ENCODE measurements at places on chromosomes 13 and 19.
A peak's percentile ranks its signal among the peaks of the same experiment; 100 is the strongest.

DNA sequence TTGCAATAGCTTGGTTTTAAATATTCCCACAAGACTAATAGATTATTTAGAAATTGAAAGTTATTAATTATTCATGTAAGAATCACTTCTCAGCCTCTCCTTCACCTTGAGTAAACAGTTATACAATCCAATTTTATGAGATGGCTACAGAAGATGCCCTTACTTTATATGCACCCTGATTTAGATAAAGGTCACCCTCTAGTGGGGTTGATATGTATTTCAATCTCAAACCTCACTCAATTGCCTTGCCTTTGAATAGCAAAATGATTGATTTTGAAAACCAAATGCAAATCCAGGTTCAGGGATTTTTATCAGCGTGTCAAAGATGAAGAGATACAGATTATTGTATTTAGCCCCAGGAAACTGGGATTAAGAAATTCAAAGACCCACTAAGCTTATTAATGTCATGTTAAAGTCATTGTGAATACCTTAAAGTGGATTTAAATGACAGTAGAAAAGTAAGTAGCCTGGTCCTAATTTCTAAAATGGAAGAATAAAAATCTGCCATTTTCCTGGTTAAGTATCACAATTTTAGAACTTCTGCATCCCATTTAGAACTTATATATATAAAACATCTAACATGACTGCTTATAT is 305.1 kb downstream of the ITGBL1 start:
- no peak for DNase-seq

DNA sequence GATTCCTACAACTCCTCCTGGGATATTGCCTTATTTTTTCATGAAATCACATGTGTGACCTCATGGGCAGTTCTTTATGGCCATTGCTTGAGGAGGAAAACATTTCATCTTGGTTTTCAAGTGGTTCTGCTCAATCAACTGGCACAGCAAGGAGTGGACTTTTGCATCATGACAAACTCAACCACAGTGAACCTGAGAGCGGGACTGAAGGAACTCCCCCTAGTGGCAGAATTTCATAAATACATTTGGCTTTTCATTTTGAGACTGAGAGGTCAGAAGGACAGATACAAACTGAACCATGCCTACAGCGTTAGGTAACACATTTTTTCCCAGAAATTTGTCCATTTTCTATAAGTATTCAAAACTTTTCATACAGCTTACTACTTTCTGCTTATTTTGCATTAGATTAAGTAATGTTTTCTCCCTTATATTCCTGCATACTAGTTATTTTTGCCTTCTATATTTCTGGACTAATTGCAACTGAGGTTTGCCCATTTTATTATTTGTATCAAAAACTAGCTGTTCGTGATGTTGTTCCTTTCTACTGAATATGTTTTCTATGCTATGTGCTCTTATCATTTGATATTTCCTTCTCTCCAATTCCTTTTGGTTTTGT is 13.4 kb upstream of the SIGLEC12 start:
- no peak for DNase-seq

DNA sequence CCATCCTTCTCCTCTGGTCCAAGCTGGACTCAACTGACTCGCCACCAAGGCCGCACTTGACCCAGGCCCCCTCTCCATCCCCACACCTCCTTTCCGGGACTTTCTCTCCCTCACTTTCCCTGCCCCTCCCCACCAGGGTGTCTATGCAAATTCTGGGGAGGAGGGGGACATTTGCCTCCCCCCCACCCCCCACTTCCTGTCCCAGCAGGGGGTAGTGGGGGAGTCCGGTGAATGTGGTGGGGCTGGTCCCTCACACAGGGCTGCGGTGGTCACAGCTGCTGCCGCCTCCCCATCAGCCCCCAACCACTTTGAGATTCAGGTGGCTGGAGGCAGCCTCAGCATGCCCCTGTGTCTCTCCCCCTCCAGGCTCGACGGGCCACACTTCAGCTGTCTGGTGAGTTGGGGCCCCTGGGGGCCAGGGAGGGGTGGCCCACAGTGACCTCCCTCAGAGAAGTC is 870 bp downstream of the SPIB start:
- DNase-seq = no peak

DNA sequence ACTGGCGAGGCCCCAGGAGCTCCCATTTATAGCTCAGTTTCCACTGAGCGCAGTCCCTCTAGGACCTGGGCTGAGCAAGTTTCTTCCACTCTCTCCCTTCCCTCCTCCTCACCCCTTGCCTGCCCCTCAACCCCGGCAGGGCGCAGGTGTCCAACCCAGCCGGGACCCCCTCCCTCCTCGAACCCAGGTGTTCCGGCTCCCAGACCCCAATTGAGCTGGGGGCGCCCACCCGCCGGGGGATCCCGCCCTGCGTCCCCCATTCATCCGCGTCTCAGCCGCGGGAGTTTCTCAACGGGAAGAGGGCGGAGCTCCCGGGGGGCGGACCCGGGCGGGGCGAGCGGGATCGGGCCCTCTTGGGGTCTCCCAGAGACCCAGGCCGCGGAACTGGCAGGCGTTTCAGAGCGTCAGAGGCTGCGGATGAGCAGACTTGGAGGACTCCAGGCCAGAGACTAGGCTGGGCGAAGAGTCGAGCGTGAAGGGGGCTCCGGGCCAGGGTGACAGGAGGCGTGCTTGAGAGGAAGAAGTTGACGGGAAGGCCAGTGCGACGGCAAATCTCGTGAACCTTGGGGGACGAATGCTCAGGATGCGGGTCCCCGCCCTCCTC is at the start of gene KIRREL2:
KIRREL2 (plus strand) TSS at position 366 of the 604 bp plus-strand sequence; CDS start at position 575, 209 bp downstream.
- no peak for DNase-seq

DNA sequence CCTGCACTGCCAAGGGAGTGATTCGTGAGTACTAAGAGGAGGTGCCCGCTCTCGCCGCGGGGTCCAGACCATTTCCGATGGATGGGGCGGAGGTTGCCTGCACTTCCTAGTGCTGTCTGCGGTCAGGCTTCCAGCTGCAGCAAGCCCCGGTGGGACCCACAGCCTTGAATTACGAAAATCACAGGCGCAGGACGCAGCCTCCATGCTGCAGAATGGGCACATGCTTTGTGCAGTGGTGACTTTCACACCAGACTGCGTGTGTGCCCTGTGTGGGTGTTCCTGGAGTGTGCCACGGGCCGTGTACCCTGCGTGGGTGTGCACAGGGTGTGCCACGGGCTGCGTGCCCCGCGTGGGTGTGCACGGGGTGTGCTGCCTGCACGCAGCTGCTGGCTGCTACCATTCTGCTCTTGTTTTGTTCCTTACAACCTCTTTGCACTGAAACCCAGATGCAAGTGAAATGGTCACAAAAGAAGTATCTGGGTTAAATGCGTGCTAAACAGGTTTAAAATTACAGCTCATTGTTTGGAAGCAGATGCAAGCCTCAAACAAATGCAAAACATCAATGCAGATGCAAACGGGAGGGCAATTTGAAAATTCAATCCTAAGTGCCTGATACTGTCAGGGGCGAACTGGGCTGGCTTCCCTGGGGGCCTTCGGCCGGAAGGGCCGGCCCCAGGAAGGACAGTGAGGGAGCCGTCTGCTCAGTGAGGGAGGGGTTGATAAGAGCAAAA is 221.2 kb upstream of the SOX1 start:
- no peak for DNase-seq

DNA sequence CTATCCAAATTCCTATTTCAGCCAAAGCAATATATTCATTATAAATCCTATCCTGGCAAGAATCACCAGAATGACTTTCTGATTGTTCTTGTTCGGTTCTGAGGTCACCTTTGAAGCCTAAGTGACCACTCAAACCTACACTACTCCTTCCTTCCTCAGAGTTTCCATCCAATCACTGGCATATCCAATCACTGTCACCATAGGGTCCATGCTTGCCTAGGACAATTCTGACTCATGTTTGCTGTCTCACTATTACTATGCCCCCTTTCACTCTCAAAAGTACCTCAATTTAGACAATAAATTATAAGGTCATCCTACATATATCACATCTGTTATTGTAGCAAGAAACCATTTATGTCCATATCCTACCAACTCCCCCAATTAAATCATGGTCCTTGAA is 58.9 kb downstream of the UBL3 start:
- DNase-seq = no peak

- DNase-seq = no peak
Observed at GRCh38 chr13:30103161-30103840, 204.1 kb downstream of the KATNAL1 start.

- DNase-seq = no peak
Observed at GRCh38 chr13:21324803-21325202, 134.3 kb downstream of the ZDHHC20 start.

DNA sequence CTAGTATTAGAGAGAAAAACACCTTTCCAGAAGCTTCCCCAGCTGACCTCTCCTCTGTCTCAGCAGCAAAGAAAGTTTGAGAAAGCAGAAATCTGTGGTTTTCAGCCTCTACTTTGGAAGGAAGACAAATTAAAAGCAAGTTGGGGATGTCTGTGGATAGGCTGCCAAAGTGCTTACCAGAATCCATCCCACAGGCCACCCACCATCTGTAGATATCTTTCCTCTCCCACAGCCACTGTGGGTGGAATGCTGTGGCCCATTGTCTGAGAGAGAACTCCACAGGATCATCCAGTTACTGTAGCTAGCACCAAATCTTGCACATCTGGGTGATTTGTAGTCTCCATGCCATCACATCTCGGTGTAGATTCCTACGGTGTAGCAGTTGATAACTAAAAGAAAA is 133.5 kb downstream of the DNAJC15 start:
- no peak for DNase-seq

- no peak for DNase-seq
Observed at GRCh38 chr19:35216833-35217648, 11.5 kb downstream of the FAM187B start.

DNA sequence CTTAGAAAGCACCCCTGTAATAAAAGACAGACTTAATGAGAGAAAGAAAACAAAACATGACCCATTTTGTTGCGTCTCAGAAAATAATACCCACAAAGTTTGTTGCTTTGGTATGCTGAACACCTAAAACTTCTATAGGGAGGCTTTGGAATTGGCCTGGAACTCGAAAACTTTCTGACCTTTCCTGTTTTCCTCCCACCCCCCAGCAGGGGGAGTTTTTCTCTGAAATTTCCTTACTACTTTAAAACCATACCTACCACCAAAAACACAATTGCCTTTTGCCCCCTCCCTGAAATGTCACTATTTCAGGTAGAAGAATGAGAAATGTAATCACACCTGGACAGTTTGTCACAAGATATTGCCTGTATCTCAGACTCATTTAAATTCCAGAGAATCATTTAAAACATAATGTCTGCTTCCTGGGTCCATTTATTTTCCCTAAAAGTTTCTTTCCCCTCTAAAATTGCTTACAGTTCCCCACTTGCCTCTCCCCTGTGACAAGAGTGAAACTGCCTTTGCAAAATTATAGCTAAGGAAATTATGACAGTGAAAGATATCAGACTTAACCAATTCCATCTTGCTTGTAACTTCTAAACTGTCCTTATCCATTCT is 2700.2 kb downstream of the PCDH9 start:
- no peak for DNase-seq

- no peak for DNase-seq
Observed at GRCh38 chr13:112684071-112684845, 5.6 kb upstream of the ATP11A start.

- no peak for DNase-seq
Observed at GRCh38 chr19:55554741-55555152, 9.4 kb upstream of the SBK3 start.

GRCh38 chr13:108963276-108963810 is 333.9 kb downstream of the MYO16 start:
- no peak for DNase-seq

- DNase-seq = no peak
Observed at GRCh38 chr13:20136781-20137703, 23.8 kb downstream of the GJA3 start.

DNA sequence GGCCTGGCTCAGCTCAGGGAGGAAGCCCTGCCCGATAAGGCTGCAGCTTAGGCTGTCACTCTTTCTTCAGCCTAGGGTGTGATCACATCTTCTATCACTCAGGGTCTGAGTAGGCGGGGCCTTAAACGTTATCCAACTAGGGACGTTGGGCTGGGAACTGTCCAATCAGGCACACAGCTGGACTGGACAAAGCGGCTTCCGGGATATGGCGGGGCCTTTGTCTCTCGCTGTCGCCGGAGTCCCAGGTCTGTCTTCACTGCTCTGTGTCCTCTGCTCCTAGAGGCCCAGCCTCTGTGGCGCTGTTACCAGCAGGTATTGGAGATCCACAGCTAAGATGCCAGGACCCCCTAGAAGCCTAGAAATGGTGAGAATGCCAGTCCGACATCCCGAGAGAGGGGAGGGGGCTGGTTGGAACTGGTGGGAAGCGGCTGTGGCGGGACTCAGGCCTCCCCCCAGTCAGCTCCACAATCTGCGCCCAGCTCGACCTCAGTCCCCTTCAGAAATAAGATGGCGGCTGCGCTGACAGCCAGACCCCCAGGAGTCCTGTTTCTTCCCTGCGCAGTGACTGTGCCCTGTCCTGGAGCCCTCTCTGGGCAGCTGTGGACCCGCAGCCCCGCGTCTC is at the start of gene ZNF254:
ZNF254 (plus strand) TSS at position 214 of the 622 bp plus-strand sequence; CDS start at position 335, 121 bp downstream.
- DNase-seq = peak; percentile 32
